ENCODE measurements at places on chromosomes 12 and 14.
A peak's percentile ranks its signal among the peaks of the same experiment; 100 is the strongest.

- no peak for DNase-seq
These were observed 62.3 kb upstream of the EGLN3 start for GRCh38 chr14:34012978-34013720.

DNA sequence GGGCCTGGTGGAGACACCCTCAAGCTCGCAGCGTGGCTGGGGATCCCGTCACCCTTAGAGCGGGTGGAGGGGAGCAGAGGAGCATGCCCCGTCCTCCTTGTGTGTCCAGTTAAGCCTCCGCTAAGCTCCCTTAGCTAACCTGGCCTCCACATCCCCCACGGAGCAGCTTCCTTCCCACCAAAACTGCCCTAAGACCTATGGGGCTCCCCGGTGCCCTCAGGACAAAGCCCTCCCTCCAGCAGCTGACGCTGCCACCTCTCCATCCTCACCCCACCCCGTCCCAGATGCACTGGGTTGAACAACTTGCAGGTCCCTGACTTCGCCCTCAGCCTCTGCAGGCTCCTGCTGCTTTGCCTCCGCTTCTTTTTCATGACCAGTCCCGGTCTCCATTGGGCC lies 4.0 kb downstream of the AHNAK2 start:
- DNase-seq, result no peak

DNA sequence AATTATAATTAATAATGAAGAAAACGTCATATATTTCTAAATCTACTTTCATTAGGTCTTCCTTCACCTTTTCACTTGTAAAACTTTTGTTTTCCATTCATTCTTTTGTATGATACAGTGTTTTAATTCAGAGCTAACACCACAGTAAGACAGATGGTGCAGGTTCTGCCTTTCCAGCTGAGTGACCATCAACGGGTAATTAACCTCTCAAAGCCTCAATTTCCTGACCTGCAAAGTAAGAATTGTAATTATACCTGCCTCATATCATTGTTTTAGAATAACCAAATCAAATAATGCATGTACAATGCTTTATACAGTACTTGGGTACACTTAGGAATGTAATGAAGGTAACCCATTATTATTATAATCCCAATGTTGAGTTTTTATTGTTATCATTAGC lies 157.6 kb downstream of the FOXA1 start:
- DNase-seq, result no peak

- no peak for DNase-seq
These were observed 94.1 kb downstream of the EML5 start for GRCh38 chr14:88698651-88699050.

GRCh38 chr14:68884031-68885030 lies 91.5 kb upstream of the ZFP36L1 start:
- peak; percentile 19 for DNase-seq

GRCh38 chr14:78967111-78967809 lies 797.1 kb downstream of the NRXN3 start:
- DNase-seq, result no peak

DNA sequence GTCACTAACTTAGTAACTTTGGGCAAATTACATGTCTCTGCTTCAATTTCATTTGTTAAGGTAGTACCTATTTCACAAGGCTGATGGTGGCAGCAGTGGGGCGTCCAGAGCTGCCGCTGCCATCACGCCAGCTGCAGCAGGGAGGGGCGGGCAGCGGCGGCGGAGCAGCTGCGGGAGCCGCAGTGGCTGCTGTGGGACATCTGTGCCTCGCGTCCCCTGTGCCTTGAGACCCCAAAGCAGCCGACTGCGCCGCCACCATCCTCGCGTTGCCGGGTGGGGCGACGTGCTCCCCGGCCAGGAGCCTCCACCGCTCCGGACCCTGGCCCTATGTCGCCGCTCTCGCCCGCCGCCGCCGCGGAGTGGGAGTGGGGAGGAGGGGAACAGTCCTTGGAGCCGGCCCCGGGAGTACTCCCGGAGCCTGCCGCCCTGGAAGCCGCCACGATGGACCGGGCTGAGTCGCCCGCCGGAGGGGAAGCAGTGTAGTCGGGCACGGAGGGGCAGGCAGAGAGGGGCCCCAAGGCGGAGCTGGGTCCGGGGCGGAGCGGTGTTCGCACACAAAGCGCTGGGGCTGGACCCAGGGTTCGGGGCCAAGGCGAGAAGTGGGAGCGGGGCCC lies 51.4 kb downstream of the A2M start:
- DNase-seq, result peak; percentile 88

GRCh38 chr14:31122098-31122611 lies 85.4 kb downstream of the HECTD1 start:
- DNase-seq, result no peak

GRCh38 chr12:120224304-120225199 lies 23.6 kb upstream of the RPLP0 start:
- peak; percentile 60 for DNase-seq

- no peak for DNase-seq
These were observed 1.8 kb downstream of the CPNE8 start for GRCh38 chr12:38903596-38903995.

DNA sequence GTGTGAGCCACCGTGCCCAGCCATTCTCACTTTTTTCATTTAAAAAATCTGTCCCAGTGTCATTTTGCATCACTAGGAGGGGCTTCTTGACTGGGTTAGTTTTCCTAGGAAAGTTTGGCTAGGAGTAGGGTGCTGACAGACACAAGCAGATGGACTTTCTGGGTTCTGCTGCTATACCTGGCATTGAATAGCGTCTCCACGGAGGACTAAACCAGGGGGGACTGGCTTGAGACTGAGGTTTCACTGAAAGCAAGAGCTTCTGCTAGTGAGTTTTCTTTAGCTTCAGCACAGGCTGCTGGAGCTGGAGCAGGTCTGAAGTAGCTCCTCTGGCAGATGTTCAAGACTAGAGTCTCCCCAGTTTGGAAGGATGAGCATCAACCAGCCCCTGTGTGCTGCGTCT lies 1.4 kb downstream of the SLC10A1 start:
- no peak for DNase-seq

DNA sequence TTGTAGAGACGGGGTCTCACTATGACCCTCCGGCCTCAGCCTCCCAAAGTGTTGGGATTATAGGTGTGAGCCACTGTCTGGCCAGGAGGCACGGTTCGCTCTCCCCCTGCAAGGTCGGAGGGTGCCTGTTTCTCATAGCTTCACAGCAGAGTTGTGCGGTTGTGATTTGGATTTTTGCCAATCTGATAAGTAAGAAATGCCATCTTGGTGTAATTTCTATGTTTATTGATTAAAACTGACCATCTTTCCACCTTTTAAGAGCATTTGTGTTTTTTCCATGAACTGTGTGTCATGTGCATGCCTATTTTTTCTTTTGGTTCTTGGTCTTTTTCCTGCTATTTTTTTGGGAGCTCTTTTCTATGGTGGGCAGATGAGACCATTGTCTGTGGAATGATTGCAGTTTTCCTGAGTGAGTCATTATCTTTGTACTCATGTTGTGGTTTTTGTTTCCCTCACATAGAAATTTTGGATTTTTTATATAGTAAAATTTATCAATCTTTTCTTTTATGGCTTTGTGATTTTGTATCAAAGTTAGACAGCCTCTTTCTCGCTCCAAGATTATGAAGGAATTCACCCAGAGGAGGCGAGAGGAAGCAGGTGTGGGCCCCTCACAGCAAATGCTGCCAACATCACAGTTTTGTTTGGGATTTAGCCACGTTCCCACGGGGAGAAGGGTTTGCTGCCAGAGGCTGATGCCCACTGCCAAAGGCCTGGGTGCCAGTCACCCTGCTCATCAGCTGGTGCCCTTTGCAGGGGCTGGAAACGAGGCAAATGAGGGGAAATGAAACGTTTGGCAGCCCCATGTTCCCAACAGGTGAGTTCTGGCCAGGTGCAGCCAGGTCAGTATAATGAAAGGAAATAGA lies 47.2 kb downstream of the RFX4 start:
- DNase-seq, result peak; percentile 12

DNA sequence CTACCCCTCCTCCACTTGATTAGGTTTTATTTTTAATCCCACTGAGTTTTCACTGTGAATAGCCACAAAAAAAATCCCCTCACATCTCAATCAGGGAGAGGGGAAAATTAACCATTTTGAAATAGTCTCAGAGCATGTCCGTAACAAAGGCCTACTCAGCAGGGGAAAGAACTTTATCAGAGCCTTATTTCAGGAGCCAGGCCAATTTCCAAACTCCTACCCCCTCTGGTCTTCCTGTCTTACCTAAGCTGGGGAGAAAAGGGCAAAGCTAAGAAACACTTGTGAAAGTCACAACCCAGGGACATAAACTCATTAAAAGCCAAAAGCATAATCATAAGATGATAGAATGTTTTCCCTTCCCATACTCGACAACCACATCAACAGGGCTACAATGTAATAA lies 260.3 kb upstream of the DIO3 start:
- DNase-seq, result no peak

DNA sequence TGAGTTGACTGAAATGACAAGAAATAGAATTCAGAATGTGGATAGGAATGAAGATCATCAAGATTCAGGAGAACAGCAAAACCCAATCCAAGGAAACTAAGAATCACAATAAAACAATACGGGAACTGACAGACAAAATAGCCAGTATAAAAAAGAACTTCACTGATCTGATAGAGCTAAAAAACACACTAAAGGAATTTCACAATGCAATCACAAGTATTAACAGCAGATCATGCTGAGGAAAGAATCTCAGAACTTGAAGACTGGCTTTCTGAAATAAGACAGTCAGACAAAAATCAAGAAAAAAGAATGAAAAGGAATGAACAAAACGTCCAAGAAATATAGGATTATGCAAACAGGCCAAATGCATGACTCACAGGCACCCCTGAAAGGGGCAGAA lies 15.3 kb upstream of the OR5AU1 start:
- DNase-seq, result no peak

GRCh38 chr12:47808574-47809365 lies 10.9 kb downstream of the HDAC7 start:
- no peak for DNase-seq

DNA sequence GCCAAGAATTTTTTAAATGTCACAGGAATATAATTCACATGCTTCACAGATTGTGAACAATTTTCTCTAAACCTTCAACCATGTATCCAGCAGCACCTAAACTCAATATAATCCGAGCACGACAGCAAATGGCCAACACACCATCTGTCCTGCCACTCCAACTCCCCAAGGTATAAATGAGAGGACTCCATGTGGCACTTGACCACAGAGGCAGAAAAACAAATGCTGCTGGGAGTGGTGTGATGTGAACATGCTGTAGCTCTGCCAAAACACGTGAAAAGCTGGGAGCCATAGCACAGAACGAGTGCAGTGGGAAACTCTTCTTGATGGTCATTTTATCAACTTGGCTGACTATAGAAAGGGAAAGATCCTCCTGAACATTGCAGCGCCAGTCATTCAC lies 70.9 kb downstream of the LLPH start:
- peak; percentile 62 for DNase-seq

DNA sequence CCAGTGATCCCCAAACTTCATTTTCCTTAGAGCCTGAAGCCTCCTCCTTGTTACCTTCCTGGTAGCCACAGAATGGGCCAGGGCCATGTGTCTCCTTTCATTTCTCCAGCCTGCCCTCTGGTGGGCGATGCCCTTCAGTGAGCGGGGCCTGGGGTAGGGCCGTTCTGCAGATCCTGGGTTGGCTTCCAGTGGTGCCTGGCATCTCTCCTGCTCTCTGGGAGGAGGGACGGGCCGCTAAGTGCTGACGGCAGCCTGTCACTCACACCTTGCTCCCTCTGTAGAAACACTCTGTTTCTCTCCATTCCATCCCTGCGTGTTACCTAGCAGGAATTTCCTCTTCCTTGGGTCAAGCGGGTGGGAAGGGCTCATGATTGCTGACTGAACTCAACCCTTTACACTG lies 232.1 kb downstream of the CACNA1C start:
- DNase-seq, result peak; percentile 87

DNA sequence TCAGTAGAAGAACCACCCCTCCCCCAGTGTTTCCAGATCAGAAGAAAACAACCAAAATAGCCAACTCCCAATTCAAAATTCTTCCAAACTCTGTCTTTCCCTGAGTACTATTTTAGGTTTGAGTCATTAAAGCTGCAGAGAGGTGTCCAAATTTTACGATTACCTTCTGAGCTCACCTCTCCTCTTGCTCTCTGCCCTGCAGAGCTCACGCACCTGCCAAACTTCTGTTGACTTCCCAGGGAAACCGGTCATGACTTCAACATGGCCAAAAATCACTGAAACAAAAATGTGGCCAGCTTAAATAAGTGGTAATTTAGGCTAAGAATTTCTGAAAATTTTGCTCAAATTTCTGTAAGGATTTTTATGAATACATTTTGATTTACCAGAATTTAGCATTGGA lies 70.9 kb upstream of the OTX2 start:
- no peak for DNase-seq

- DNase-seq, result no peak
These were observed 133.2 kb downstream of the RAD51B start for GRCh38 chr14:67952786-67953185.

GRCh38 chr12:129873833-129874208 lies 30.0 kb downstream of the TMEM132D start:
- no peak for DNase-seq

GRCh38 chr14:68806526-68807147 lies 13.8 kb upstream of the ZFP36L1 start:
- no peak for DNase-seq

- DNase-seq, result no peak
These were observed at the start of gene PTPRB for GRCh38 chr12:70637303-70638085. TSS of gene PTPRB (minus strand) at chr12:70637429. CDS start at chr12:70637395, 34 bp downstream.

- DNase-seq, result no peak
These were observed 3.9 kb upstream of the KRT79 start for GRCh38 chr12:52837781-52838608.

DNA sequence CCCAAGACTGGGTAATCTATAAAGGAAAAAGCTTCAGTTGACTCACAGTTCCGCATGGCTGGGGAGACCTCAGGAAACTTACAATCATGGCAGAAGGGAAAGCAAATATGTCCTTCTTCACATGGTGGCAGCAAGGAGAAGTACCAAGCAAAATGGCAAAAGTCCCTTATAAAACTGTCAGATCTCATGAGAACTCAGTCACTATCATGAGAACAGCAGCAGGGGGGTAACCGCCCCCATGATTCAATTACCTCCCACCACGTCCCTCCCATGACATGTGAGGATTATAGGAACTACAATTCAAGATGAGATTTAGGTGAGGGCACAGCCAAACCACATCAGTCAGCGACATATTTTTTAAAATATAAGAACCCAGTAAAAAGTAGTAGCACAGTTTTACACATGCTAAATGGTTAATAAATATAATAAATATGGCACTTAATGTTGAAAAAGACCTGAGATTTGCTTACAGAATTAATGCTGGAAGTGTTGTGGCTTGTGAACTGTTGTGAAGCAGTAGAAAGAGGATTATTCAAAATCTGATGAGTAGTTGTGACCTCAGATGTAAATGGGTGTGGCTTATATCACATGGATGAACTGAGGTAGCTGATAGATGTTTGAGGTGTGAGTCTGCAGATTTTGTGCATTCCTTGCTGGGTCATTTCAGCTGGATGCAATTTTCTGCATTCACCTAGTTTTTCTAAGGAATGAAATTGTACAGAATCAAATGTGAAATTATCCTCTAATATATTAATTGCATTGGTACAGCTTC lies 46.9 kb upstream of the CHPT1 start:
- DNase-seq, result no peak

DNA sequence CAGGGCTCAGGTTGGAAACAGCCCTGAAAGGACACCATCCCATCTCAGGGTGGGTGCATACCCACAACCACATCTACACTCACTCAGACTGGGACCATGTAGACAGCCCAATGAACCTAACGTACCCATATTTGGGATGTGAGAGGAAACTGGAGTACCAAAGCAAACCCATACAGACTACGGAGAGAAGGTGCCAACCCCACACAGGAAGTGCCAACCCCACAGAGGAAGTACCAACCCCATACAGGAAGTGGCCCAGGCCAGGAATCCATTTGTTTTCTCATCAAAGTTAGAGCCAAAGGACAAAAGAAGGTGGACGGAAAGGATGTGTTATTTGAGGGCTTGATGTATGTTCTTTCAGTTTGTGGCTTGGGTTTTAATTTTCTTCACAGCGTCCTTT lies 19.5 kb upstream of the SPIC start:
- no peak for DNase-seq

- no peak for DNase-seq
These were observed 10.2 kb downstream of the BAG5 start for GRCh38 chr14:103552011-103552845.
